ENCODE measurements at places on chromosomes 5 and 9.
A peak's percentile ranks its signal among the peaks of the same experiment; 100 is the strongest.

- no peak for DNase-seq
Observed at GRCh38 chr9:95732802-95733688, 142.4 kb upstream of the ERCC6L2 start.

DNA sequence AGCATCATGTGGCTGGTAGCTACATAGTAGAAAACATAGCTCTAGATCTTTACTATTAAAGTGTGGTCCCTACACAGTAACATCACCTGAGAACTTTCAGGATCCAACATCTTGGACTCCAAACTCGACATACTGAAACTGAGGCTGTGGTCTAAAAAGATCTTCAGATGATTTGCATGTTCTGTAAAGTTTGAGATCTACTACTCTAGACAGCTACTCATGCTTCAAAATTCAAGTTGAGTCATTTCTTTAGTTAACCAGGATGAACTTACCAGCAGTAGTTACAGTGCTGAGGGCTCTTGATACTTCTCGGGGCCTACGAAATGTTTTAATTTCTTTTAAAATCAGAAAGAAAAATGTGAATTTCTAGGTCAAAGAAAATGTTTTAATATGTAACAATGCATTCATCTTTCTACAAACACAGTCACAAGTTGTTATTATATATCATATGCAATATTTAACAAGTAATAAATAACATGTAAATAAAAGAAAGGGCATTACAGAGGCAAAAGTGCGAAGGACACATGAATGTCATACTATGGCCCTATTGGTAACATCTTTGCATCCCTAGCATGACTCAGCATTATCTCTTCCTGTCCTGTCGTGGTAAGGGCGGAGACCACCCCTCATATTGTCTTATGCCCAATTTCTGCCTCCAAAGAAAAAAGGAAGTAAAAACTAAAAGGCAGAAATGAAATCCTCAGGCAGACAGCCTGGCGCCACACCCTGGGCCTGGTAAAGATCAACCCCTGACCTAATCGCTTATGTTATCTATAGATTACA is 563.9 kb upstream of the TLE4 start:
- DNase-seq: no peak

- no peak for DNase-seq
Observed at GRCh38 chr5:55577353-55578060, 42.7 kb upstream of the PLPP1 start.

GRCh38 chr9:3848445-3849114 is 322.8 kb upstream of the RFX3 start:
- no peak for DNase-seq

GRCh38 chr9:7534211-7534935 is 265.2 kb downstream of the DMAC1 start:
- no peak for DNase-seq

GRCh38 chr5:150105928-150106615 is 19.7 kb upstream of the CSF1R start:
- no peak for DNase-seq

DNA sequence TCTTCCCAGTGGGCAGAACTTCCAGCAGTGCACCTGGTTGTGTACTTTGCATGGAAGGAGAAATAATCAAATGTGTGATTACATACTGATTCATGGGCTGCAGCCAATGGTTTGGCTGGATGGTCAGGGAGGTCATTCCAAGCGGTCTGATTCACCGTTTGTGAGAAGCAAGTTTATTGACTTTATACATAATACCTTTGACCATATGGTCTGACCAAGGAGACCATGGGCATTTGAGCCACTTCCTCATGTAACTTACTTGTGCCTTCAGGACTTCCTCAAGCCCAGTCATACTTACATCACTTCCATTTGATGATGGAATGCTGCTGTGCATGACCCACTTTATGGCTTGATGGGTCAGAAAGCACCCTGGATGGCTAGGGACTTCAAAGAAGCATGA is 41.1 kb downstream of the DAP start:
- peak; percentile 44 for DNase-seq

DNA sequence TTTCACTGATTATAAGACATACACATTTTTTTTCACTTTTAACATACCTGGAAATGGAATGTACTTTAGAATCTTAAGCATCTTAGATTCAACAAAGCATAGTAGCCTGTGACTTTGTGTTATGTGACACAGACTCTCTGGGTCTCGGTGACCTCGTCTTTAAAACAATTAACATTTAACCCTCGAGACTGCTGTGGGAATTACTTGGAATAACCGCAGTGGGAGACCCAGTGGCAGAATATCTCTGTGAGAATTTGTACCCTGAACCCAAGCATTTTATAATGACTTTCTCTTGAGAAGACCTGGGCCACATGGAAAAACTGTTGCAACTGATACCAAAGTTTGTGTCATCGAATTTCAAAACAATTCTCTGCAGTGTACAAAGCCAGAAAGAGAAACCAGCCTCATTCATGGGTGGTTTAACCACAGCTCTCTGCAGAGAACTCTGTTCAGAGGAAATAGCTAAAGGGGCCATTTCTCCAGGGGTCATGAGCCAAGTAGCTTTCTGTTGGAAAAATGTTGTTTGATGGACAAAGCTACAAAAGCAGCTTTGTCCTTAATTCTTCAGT is 10.0 kb upstream of the RETREG1 start:
- DNase-seq: no peak

DNA sequence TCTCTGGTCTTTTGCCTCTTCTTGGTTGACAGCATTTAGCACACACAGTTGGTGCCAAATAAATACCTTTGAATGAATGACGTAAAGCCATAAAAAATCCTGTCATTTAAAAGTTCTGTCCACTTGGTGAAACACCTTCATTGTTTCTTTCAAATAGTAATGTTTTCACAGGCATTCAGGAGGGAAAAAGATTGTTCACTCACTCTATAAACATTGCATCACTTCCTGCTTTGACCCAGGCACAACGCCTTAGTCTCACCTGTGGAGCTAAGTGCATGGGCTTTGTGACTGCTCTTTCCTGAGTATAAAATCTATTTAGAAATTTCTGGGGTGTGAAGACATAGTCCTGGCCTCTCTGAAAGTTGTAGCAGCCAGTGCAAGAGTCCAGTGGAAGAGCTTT is 88.9 kb upstream of the CXCL14 start:
- no peak for DNase-seq

GRCh38 chr5:147554261-147554817 is 44.5 kb upstream of the DPYSL3 start:
- DNase-seq: peak; percentile 57

GRCh38 chr5:159415301-159415937 is 85.1 kb upstream of the IL12B start:
- no peak for DNase-seq

- no peak for DNase-seq
Observed at GRCh38 chr9:126171641-126172040, 155.0 kb upstream of the MVB12B start.

DNA sequence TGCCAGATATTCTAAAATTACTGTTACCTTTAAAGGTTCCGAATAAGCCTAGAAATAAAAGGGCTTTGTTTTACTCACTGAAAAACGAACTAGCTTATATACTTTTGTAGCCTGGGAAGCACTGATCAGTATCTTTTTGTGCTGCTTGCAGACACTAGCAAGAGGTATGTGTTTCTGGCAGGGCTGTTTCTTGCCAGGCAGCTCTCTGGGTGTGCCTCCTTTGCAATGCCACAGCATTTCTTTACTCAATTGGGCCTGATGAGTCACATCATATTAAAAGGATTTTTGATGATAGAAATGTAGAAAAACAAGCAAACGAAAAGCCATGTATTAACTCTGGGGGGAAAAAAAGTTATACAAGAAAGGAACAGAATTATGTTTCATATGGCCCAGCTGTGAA is 35.6 kb downstream of the CD180 start:
- peak; percentile 84 for DNase-seq

- DNase-seq: peak; percentile 7
Observed at GRCh38 chr9:105901514-105902109, 207.3 kb downstream of the TMEM38B start.

- DNase-seq: no peak
Observed at GRCh38 chr5:159033351-159033657, 66.4 kb downstream of the EBF1 start.

DNA sequence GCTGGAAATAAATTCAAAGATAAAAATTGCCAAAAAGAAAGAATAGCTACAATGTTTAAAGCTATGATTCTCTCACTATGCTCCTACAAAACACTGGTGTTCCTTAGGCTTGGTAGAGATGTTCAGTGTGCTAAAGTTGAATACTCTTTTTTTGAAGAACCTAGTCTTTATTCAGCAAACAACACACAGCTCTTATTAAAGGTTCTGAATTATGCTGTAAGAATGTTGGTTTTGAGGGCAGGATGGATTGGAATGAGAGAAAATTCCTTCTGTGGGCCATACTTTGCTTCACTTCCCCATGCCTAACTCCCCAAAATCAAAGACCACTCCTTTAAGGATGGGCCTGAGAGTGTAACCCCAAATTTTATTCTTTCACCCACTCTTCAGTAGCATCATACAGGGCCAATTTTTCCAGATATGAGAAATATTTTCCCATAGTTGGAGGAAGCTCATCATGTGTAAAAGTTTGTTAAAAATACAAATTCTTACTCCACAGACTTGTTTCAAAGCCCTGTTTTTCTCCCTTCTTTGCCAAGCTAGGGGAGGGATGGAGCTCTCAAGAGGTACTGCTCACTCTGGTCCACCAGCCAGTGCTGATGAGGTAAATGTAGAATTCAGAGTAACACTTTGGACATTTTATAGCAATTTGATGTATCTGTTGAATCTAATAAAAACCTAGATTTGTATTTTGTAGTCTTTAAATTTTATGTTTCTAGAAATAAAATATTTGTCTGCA is 99.3 kb downstream of the GDNF start:
- DNase-seq: peak; percentile 17

- DNase-seq: peak; percentile 0
Observed at GRCh38 chr5:44332285-44332971, 56.8 kb downstream of the FGF10 start.

DNA sequence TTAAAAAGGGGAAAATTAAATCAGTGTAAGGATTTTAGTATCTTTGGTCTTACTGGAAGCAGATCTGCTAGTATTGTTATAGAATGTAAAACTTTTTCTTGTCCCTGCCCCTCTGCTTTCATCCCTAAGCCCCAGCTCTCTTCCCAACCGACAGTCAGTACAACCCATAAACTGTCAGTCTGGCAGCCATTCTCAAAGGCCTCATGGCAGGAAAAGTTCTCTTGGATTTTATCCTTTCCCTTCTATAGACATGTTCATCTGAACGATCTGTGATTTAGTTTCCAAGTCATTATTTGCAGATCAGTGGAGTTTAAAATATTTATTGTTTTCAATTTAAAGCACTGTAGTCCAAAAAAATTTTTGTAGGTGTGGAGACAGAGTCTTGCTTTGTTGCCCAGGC is 39.2 kb downstream of the ARRDC3 start:
- no peak for DNase-seq

DNA sequence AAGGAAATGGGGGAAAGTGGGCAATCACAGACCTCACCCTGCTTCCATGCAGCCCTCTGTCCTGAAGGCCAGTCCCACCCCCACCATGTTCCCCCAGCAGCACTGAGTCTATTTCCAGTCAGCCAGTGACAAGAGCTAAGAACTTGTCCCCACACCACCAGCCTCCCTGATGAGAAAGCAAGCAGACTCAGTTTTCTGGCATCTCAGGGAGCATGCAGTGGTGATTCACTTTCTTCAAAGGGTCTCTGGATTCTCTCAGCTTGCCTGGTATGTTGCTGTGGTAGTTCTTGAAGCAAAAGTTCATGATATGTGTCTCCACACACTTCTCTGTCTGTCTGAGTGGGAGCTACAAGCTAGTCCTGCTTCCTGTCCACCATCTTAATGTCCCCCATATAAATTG is 799.9 kb upstream of the TYRP1 start:
- DNase-seq: no peak

- DNase-seq: no peak
Observed at GRCh38 chr9:7123743-7124142, 366.0 kb downstream of the KDM4C start.

DNA sequence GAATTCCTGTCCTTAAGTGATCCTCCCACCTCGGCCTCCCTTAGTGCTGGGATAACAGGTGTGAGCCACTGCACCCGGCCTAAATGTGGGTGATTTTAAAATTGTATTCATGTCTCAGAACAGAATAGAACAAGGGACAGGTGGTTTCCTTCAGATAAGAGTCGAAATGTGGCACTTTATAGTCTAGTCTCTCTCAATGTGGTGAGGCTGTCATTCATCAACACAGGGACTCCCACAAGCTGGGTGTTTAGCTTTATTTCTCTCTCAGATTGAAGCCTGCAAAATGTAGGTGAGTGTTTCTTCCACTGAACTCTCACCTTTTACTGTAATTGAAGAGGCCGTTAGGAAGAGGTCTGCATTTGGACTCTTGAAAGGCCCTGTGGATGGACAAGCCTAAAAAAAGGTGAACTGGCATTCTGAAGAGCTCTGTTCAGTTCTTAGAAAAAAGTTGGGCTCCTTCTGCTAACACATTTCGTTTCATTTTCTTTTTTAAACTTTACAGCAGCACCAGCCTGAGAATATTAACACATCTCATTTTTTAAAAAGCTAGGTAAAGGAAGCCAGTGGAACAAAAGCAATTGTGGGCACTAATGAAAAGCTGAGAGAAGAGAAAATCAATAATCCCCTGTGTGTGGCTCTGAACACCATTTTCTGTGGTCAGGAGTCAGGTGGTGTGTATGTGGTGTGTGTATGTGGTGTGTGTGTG is 126.2 kb upstream of the SLC28A3 start:
- DNase-seq: no peak

- DNase-seq: no peak
Observed at GRCh38 chr5:177049285-177049684, 26.8 kb downstream of the ZNF346 start.

DNA sequence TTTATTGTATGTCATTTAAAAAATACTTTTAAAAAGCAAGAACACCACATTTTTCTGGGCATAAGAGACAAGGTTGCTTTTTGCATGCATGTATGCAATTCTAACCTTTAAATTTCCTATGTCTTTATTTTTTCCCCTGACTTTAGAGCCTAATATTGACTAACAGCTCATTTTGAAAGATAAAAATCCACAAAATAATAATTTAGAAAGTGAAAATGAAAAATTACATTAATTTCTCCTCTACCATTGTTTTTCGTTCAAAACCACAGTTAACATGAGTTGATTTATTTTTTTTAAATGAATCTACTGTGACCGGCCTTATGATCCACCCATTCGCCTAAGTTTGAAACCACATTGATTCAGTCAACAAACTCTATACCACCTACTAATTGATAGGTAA is 137.5 kb upstream of the CDKN2B start:
- DNase-seq: no peak

GRCh38 chr5:163730206-163730756 is 224.9 kb downstream of the MAT2B start:
- no peak for DNase-seq

DNA sequence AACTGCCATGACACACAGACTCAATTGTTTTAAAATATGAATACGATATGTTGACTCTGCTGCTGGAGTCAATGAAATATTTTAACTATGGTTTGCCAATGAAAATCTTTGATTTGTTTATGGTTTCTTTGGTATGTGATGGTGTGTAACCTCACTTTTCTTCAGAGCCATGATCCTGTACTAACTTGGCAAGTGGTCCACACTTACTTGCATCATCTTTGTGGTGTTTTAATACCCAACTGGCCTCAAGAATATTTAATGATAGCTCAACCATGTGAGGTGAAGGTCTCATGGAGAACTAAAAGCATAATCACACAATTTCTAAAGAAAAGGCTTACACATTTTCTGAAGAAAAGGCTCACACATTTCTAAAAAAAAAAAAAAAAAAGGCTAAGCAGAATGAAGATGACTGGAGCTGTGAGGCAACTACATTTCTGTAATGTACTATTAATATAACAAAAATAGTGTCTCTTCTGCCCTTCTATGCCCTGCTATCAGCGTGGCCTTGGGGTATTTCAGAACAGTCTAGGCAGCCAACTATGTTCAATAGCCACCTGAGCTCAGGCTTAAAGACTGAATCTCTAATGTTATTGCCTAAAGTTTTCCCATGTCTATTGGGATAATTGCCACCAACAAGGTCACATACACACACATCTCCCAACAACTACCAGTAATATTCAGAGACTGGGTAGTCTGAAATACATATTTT is 395.0 kb downstream of the MLLT3 start:
- DNase-seq: no peak
